Activated B cell treated with CpG ODN at 0.5 μM for 24 hours (primary cell): ENCODE measurements at places on chromosomes 1 and 21.

- DNase-seq = no peak
Measured at GRCh38 chr1:233938476-233938875, 34.0 kb downstream of the SLC35F3 start.

GRCh38 chr1:192118881-192119405 is 39.3 kb upstream of the RGS18 start:
- DNase-seq = no peak

DNA sequence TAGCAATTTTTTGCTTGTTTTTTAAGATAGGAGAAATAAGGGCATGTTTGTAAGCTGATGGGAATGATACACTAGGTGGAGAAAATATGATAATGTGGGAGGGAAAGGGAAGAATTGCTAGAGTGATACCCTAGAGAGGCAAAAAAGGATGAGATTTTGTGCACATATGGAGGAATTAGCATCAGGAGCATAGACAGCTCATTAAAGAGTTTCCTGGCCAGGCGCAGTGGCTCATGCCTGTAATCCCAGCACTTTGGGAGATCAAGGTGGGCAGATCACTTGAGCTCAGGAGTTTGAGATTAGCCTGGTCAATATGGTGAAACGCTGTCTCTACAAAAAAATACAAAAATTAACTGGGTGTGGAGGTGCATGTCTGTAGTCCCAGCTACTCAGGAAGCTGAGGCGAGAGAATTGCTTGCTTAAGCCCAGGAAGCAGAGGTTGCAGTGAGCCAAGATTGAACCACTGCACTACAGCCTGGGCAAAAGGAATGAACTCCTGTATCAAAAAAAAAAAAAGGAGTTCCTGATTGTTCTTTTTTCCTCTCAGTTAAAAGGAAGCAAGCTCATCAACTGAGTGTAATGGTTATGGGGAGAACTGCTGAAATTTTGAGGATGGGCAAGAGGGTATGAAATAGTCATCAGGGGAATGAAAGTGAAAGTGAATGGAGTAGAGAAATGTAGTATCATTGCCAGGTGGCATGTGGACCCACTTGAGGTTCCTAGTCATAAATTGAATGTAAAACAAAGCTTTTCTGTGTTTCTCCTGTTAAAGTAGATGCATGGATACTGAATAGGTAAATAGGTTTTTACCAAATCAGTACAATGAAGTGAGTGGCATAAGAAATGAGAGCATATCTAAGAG is 35.5 kb downstream of the SH3GLB1 start:
- DNase-seq = no peak

GRCh38 chr1:112954945-112955772 is 837 bp downstream of the SLC16A1 start:
- no peak for DNase-seq

DNA sequence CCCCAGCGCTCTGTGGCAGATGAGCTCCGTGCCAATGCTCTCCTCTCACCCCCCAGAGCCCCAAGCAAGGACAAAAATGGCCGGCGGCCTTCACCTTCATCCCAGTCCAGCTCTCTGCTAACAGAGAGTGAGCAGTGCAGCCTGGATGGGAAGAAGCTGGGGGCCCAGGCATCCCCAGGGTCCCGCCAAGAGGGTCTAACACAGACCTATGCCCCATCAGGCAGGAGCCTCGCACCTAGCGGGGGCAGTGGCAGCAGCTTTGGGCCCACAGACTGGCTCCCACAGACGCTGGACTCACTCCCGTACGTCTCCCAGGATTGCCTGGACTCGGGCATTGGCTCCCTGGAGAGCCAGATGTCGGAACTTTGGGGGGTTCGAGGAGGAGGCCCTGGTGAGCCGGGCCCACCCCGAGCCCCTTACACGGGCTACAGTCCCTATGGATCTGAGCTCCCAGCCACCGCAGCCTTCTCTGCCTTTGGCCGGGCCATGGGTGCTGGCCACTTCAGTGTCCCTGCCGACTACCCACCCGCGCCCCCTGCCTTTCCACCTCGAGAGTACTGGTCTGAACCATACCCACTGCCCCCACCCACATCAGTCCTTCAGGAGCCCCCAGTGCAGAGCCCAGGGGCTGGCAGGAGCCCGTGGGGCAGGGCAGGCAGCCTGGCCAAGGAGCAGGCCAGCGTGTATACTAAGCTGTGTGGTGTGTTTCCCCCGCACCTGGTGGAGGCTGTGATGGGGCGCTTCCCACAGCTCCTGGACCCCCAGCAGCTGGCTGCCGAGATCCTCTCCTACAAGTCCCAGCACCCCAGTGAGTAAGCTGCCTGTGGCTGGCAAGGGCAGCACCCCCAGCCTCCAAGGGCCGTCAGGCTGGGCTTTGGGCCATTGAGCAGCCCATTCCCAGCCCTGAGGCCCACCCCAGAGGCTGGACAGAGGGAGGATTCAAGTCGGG is 8.7 kb downstream of the ZC3H12A start:
- DNase-seq = no peak

- DNase-seq = no peak
Measured at GRCh38 chr1:31669786-31670592, 25.3 kb upstream of the PEF1 start.

GRCh38 chr1:35452106-35452774 is 105.0 kb downstream of the KIAA0319L start:
- no peak for DNase-seq

DNA sequence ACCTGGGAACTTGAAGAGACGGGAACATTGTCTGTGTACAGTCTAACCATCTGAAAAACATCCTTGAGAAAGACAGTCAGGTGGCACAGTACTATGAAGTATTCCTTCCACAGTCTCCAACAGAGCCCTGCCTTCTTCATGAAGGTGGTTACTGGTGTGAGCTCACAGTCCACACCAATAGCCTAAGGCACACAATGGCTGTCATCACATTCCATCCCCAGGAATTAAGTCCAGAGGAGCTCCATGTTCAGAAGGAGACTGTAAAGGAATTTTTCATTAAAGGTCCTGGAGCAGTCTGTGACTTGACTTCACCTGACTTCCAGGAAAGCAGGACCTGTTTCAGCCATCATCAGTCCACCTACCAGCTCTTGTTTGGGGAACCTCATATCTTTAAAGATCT is 180.2 kb downstream of the C1orf21 start:
- no peak for DNase-seq

GRCh38 chr1:116518400-116518799 is 52.4 kb downstream of the CD58 start:
- DNase-seq = no peak

DNA sequence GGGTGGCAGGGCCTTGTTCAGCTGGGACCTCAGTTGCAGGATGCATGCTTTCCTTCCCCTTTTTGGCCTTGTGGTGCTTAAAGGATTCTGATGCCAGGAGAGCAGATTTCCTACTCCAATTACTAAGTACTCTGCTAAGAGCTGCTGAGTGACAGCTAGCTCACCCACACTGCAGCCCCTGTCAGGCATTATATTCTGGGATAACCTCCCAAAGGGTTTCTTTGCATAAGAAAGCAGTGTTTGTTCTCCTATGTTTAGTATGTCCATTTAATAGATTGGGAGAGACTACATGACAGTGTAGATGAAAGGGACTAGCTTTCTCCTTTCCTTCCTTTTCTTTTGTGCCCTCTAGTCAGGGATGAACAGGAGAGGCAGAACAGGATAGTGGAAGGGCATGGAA is 100.7 kb downstream of the FAM78B start:
- DNase-seq = no peak

DNA sequence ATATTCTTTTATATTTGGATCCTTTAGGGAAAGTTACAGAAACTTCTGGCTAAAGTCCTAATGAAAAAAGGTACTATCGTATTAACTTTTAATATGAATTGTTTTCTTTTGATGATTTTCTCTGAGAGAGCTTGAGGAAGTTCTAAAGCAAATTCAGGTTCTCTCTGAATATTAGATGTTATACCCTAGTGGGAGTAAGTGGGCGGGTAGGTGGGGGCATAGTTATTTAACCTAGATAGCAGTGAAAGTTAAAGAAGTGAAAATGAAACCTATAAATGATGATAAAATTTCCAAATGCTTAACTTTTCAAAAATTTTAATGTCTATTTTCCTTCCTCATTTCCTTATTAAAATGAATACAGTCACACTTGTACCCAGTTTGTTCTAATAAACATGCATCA is 26.2 kb upstream of the B3GALT2 start:
- no peak for DNase-seq

GRCh38 chr1:3890389-3891328 is 9.4 kb downstream of the C1orf174 start:
- DNase-seq = no peak

DNA sequence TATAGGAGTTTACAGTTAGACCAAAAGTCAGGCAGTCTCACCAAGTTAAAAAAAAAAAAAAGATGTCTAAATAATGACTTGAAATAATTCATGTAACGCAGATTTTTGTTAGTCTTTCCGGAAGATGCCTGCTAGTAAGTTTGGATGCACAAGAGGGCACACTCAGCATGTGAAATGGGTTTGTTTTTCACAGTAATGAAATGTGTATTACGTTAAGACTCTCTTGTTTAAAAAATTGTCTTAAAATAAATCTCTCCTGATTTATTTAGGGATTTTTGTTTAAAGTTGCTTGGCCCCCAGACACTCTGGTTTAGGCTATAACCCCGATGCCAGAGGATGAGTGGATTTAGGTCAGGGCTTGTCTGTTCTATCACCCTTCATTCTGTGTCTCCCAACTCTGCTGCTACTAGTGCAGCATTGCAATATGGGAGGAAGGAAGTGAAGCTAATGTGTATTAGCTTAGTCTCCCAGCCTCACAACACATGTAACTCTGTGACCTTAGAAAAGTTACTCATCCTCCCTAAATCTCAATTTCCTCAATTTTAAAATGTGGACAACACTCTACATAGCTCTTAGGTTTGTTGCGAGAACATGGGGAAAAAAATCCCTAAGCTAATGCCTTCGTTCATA is 25.7 kb downstream of the CTH start:
- DNase-seq = no peak

DNA sequence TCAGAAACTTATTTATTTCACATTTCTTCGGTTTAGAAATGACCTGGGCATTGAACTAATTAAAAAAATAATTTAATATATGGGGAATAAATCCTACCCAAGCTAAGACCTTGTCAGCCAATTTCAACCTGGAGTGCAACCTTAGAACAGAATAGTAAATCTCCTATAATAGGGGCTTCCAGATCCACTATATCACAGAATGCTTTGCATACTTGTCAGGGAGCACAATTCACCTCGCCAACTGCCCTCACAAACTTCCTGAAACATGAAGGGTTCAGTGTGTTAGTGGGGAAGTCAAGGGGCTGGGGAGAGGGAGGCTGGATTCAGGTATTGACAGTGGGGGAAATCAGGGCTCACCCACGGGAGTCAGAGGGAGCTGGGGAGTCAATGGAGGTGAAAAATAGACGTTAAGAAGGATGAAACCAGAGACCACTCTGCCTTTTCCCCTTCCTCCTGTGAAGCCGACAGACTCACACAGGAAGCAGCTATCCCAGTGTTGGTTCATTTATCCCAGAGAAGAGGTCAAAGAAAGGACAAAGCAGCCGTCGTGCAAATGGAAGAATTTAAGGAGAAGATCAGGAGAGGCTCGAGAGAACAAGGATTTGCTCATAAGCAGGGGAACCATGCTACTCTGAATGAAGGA is 453.3 kb downstream of the NUF2 start:
- no peak for DNase-seq

GRCh38 chr1:47536646-47537118 is 98.8 kb downstream of the FOXD2 start:
- no peak for DNase-seq

GRCh38 chr1:175250027-175250426 is 57.5 kb upstream of the KIAA0040 start:
- DNase-seq = no peak

- DNase-seq = no peak
Measured at GRCh38 chr1:201748335-201748734, 80.6 kb upstream of the IPO9 start.

GRCh38 chr1:147526501-147526900 is 14.8 kb upstream of the BCL9 start:
- no peak for DNase-seq

DNA sequence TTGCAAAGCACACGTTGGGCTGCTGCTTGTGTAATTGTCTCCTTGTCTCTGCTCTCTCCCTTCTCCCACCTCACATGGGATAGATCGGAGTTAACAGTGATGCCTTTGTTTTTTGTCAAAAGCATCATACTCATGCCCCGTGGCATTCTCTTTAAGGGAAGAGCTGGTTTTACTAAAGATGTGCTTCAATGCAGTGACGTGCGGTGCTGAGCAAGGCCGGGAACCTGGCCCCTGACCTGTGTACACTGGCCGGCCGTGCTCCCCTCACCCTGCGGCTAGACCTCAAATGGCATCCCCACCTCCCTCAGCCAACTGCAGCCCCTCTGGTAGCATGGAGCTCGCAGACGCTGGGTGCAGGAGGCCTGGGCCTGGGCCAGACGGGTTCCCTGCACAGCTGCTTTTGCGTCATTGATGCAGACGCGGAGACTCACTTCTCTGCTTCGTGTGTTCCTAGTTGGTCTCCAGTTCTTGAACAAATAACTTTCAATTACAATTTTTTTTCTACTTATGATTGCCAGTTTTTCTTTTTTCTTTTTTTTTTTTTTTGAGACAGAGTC is 19.9 kb downstream of the AGPAT3 start:
- DNase-seq = no peak

- DNase-seq = no peak
Measured at GRCh38 chr1:11027316-11027715, 14.9 kb downstream of the TARDBP start.

- DNase-seq = no peak
Measured at GRCh38 chr1:145759721-145760120, 40.4 kb downstream of the CD160 start.

GRCh38 chr1:19858893-19859292 is 23.3 kb upstream of the OTUD3 start:
- DNase-seq = no peak

- DNase-seq = no peak
Measured at GRCh38 chr1:23237508-23237907, 20.2 kb upstream of the HTR1D start.

DNA sequence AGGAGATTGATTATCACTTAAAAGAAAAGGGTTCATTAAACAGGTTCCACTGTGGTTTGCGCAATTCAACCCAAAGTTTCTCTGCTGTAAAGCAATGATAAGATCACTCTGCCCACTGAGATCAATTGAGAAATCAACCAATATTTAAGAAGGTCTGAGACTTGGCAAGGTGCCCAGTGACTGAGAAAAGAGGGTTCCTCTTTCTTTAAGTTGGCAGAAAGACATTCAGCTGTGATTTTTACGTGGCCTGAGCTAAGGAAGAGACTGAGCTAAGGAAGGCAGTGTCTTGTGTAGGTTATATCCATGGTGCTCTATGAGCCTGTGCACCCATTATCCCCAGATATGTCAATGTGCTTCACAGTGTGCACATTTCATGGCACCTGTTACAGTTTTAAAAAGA is 344.1 kb downstream of the DISC1 start:
- no peak for DNase-seq

- peak; percentile 67 for DNase-seq
Measured at GRCh38 chr1:153510984-153511410, 24.8 kb downstream of the S100A6 start.

DNA sequence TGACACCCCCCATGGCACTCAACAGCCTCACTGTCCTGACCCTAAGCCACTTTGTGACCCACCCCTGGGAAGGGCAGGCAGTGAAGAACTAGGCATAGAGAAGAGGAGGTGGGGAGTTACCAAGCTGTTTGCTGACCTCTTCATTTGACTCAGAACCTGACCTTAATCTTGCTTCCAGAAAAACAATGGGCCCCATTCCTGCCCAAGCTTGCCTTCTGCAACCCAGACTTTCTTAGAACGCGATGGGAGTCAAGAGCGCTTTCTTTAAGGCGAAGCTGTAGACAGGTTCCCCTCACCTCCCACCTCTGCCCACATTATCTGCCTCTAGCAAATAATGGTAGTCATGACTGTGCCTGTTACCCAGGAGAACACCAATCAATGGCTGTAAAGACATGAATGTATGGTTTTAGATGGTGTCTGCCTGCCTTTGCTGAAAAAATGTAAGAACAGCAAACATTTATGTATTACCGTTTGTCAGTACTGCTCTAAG is 8.2 kb upstream of the CBR3 start:
- DNase-seq = no peak
